ENCODE measurements at places on chromosomes 7 and 10.
A peak's percentile ranks its signal among the peaks of the same experiment; 100 is the strongest.

GRCh38 chr10:11165591-11166543, 148.2 kb downstream of the CELF2 start:
- DNase-seq: no peak

- no peak for DNase-seq
These were observed 46.2 kb downstream of the WDR37 start for GRCh38 chr10:1102416-1102815.

GRCh38 chr10:22321156-22321923, 441 bp downstream of the BMI1 start:
- no peak for DNase-seq

DNA sequence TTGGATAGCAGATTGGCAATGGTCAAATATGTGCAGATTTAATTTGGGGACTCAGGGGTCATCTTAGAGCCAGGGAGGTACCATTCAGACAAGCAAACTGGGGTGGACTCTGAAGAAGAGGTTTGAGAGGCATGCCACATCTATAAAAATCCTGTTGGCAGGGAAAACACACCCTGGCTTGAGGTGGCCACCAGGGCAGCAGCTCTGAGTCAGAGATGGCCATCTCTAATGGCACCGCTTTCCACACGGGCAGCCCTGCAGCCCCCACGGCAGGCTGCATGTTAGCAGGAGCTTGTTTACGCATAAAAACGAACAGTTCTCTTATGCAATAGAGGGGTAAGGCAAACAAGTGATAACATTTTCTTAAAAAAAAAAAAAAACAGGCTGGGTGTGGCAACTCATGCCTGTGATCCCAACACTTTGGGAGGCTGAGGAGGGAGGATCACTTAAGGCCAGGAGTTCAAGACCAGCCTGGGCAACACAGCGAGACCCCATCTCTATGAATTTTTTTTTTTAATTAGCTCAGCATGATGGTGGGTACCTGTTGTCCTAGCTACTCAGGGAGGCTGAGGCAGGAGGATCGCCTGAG, 14.9 kb downstream of the DLG5 start:
- DNase-seq: no peak

DNA sequence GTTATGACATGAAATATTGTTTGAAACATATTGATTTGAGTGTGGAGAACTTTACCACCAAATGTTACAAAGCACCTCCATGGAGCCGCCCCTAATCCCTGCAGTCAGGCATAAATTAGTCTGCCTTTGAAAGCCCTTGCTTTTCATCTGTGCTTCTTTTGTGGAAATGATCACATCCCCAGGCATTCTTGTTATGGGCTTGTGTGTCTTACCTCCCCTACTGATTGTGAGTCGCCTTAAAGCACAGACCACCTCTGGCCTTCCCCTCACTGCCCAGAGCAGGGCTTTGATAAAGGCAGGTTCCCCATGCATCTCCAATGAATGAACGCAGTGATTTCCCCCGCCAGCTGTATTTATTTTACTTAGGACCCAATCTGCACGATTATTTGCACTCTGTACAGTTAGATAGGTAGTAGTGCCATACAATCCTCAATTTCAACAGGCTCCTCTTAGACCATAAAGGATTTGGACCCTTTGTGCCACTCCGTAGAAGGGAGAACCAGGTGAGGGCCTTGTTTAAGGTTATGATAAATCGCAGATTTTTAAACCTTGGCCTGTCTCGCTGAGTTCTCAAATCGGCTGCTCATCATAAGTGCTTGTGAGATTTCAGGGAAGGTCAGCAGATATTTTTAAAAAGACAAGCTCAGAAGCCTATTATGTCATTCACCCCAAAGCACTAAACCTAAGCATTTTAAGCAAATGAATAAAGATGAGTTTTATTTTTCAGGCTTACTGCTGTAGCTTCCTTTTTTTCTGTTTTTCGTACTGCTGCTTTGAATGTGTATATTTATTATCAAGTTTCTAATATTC, 107.8 kb downstream of the CUBN start:
- no peak for DNase-seq

GRCh38 chr7:100016215-100016901, 962 bp downstream of the ZKSCAN1 start:
- DNase-seq: no peak

- DNase-seq: no peak
These were observed 56.9 kb downstream of the PRR15 start for GRCh38 chr7:29620556-29620930.

- DNase-seq: no peak
These were observed 148.3 kb downstream of the ARID5B start for GRCh38 chr10:62049624-62050345.

GRCh38 chr10:96225119-96225518, 46.2 kb downstream of the BLNK start:
- DNase-seq: no peak

- DNase-seq: no peak
These were observed 85.9 kb downstream of the XPNPEP1 start for GRCh38 chr10:109837384-109837783.

DNA sequence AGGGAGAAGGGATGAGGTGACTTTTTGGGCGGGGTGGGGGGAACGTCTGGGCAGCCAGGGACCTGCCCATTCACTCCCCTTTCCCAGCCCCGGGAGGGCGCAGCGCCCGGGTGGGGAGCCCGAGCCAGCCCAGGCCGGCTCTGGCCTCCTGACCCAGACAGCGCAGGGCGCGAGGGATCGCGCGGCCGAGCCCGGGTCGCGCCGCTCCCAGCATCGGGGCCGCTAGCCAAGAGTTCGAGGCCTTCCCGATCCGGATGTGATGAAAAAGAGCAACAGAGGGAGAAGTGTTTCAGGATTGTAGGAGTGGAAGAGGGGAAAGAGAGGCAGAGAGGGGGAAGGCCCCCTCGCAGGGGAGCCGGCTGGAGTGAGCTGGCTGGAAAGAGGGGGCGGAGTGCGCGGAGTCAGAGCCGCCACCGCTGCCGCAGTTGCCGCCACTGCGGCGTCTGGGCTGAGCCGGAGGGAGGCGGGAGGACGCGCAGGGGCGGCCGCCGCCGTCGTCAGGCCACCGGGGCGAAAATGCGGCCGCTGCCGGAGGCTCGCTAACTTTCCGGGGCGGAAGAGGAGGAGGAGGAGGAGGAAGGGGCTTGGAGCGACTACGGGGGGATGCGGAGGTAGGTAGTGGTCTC, at the start of gene MDFIC:
Gene MDFIC, plus strand, starts transcription at position 69 of the 626 bp plus-strand sequence. CDS start 940 bp downstream, outside the sequence.
- DNase-seq: peak; percentile 51

- DNase-seq: no peak
These were observed 67.2 kb upstream of the OIT3 start for GRCh38 chr10:72826346-72826745.

DNA sequence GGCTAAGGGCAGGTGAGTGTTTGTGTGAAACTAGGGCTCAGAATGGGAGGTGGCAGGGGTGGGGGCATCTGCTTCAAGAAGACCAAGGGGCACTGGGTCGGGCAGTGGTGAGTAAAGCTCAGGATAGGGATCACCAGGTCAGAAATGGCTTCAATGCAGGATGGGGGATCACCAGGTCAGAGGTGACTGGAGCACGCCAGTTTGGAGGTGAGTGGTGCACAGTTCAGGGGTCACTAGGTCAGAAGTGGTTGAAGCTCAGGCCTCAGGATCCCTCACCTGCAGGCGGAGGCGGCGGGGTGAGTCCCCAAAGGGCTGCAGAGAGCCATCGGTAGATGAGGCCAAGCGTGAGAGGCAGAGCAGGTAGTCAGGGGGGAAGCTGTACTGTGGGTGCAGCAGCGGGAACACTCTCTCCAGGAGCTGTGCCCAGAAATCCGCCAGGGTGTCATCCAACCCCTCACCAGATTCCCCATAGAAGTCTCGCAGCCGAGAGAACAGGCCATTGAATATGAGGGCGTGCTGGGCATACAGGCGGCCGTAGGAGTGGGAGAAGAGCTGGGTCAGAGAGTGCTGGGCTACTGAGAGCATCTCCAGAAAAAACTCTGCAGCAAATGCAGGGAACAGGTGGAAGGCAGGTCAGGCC, 1.8 kb downstream of the GPC2 start:
- no peak for DNase-seq

DNA sequence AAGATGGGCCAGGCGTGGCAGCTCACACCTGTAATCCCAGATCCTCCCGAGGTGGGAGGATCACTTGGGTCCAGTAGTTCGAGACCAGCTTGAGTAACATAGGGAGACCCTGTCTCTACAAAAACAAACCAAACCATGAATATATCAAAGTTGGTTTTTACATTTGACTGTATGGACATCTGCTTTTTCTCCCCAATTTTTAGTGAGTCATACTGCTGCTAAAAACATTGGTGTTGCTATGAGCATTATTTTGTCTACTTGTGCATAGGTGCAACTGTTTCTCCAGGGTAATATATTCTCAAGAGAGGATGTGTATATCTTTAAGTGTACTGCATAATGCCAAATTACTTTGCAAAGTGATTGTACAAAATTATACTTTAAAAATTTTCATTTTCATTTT, 769 bp upstream of the TMEM248 start:
- DNase-seq: no peak

DNA sequence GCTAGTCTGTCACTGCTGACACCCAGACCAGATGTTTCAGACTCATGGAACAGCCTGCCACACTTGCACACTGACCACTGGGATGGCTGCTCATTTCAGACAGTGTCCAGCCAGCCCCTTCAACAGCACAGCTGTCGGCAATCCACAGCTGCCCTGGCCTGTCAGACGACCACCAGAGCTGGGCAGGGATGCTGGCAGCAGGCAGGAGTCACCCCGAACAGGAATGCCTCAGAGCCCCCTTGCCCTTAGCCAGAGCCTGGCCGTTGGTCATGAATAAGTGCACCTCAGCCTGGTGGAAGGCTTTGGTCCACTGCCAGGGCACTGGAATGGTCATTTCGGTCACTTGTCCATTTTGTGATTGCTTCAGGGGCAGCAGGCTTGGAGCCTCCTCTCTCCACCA, 149.6 kb upstream of the TCERG1L start:
- no peak for DNase-seq
